Ovary (tissue), 10 donors: ENCODE measurements at places on chromosomes 6 and 20. TPM values are rescaled to one million over a fixed set of nuclear protein-coding genes. Genes with fewer than 3 reads are reported as not detected.

The DCDC2 gene
- 1.6 TPM for total RNA-seq

The BPIFB4 gene
- not detected for total RNA-seq

The LHFPL5 gene
- not detected for total RNA-seq

The EGFL8 gene
- total RNA-seq = 19.3 TPM

The SIGLEC1 gene
- total RNA-seq = 1.9 TPM

The CLVS2 gene
- total RNA-seq = not detected

The DEFB132 gene
- not detected for total RNA-seq

The TGM3 gene
- total RNA-seq = 0.46 TPM

The STK35 gene
- total RNA-seq = 15.0 TPM

The ANGPT4 gene
- 0.58 TPM for total RNA-seq

The RAB5IF gene
- 36.8 TPM for total RNA-seq

The MCHR2 gene
- not detected for total RNA-seq

The SLC32A1 gene
- not detected for total RNA-seq

The SLC35F1 gene
- 0.36 TPM for total RNA-seq

The DLK2 gene
- total RNA-seq = 1.8 TPM

The ZC3H12D gene
- 0.95 TPM for total RNA-seq
